GM03348 (cell line): ENCODE measurements at places on chromosomes 11 and 22.

- no peak for DNase-seq
These were observed 42.6 kb downstream of the SLN start for GRCh38 chr11:107669191-107669740.

DNA sequence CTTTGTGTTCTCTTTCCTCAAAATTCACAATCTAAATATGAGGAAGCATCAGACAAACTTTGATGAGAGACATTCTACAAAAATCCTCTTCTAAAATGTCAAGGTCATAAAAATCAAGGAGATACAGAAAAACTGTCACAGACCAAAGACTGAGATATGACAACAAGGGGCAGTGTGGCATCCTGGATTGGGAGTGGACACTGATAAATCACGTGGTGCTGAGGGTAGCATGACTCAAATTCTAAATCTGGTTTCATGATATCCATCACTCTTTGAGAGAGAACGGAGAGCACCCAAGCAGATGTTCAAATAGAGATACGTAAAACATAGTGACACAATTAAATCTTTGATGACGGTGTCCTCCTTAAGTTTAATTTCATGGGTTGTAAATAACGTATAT, 13.0 kb upstream of the CARD18 start:
- DNase-seq, result no peak

DNA sequence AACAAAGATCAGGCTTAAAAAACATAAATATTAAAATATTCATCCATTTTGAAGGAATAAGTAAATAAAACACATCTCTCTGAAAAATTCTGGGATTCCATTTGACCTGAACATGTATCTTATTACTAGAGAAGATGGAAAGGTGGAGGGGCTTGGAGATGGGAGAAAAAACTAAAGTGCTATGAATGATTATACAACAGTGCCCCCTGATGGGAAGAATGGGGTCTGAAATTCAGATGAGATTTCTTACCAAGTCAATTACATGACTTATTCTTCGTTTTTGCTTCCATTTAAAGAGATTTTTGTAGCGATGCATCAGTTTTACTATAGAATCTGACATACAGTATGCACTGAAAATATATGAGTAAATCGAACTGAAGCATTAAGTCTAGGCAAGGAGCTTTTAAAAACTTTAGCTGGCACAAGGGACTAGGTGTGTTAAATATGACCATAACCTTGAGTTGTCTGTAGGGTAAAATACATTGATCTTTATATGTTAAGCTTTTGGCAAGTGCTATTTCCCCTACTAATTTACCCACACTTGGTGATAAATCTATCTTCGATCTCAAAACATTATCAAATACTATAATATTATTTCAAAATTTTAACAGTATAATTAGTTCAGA, 718.8 kb downstream of the CNTN5 start:
- peak; percentile 52 for DNase-seq

GRCh38 chr22:35887296-35887875, 141.2 kb downstream of the RBFOX2 start:
- DNase-seq, result no peak

GRCh38 chr11:47911149-47911548, 63.0 kb upstream of the NUP160 start:
- DNase-seq, result no peak

GRCh38 chr11:118117790-118118601, 31.2 kb upstream of the SMIM35 start:
- DNase-seq, result no peak

- DNase-seq, result no peak
These were observed 194.9 kb downstream of the SWAP70 start for GRCh38 chr11:9858822-9859221.

- DNase-seq, result no peak
These were observed 55.9 kb downstream of the SPON1 start for GRCh38 chr11:14018441-14018840.

DNA sequence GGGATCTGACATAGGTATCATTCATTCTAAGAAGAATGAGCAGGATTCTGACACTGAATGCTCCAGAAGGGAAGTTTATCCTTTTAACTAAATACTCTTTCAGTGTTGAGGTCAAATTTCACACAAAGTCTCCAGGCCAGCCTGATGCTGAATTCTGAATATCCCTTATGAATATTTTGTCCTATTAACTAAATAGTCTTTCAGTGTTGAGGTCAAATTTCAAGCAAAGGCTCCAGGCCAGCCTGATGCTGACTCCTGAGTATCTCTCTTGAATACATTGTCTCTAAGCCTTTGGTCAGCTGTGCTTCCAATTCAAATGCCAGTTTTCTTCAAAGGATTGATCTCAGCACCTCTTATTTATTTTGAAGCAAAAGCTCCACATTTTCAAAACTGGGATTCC, 676.8 kb downstream of the NTM start:
- no peak for DNase-seq

- no peak for DNase-seq
These were observed 7.4 kb downstream of the ZP1 start for GRCh38 chr11:60874421-60875365.

GRCh38 chr11:7604331-7604955, 68.9 kb downstream of the CYB5R2 start:
- DNase-seq, result no peak

DNA sequence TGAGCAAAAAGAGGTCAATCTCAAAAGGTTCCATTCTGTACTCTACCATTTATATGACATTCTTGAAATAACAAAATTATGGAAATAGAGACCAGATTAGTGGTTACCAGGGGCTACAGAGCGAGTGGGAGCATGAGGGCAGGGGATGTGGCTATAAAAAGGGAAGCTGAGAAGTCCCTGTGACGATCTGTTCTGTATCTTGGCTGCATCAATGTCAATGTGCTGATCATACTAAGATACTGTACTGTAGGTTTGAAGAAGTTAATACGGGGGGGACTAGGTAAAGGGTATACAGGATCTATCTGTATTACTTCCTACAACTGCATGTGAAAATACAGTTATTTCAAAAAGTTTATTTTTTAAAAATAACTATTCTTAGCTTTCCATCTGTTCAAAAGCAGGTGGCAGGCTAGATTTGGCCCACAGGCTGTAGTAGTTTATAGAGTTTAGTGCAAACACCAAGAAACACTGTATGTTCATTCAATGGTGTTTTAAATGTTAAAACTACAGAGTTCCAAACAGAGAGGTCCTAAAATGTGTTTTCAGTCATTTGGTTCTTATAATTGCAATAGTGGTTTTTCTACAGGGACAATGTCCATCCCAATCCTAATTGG, 78.2 kb downstream of the SMCO4 start:
- no peak for DNase-seq

DNA sequence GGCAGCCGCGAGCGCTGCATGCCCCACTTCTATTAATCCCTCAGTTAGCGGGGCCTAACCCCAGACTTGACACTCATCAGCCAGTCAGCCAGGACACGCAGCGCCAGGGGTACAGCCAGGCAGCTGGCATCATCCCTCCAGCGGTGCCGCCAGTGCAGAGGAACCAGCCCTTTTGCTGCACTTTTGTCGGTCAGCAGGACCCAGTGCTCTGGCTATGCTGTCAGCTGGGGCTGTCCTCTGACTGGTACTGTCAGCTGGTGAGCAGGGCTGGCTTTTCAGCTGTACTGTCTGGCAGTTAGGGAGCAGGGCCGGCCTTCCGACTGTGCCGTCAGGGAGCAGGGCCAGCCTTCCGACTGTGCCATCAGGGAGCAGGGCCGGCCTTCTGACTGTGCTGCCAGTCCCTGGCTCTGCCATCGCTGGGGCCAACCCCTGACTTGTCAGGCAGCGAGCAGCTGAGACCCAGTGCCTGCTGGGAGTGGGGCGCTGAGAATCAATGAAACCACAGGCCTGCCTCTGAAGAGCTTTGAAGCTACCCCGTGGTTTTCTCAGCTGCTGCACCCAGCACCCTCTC, 115.4 kb downstream of the KIAA1671 start:
- no peak for DNase-seq

- peak; percentile 47 for DNase-seq
These were observed 11.4 kb downstream of the ETS1 start for GRCh38 chr11:128575961-128576350.

DNA sequence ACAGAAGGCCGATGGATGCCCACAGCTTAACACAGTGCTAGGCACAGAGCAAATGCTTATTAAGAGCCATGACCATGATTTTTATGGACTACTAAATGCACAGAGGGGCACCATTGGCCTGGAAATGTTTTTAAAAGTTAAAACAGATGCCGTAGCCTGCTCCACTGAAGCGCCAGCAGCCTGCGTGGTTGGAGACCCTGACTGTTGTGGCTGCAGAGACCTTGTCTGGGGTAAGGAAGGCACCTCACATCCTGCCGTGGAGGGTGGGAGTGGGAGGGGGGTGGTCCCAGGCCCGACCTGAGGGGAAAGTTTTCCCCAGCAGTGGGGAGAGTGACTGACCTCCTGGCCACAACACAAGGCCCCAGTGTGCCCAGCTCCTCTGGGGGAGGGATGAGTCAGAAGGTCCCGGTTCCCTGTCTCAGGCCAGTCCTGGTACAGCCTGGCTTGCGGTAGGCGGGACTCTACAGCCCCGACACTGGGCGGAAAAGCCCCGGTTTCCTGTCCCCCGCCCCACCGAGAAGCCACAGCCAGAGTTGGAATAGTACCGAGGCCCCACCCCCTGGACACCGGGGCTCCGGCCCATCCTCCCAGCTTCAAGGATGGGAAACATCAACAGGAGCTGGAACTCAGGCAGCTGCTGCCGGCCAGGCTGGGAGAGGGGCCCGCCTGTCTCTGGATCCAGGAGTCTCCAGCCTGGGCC, 7.0 kb downstream of the CHST1 start:
- DNase-seq, result peak; percentile 51

GRCh38 chr22:47620391-47620790, 857.9 kb downstream of the TBC1D22A start:
- DNase-seq, result no peak

- DNase-seq, result no peak
These were observed 4.3 kb upstream of the EXPH5 start for GRCh38 chr11:108597736-108598355.

GRCh38 chr11:30594646-30595411, 8.7 kb upstream of the MPPED2 start:
- DNase-seq, result no peak

DNA sequence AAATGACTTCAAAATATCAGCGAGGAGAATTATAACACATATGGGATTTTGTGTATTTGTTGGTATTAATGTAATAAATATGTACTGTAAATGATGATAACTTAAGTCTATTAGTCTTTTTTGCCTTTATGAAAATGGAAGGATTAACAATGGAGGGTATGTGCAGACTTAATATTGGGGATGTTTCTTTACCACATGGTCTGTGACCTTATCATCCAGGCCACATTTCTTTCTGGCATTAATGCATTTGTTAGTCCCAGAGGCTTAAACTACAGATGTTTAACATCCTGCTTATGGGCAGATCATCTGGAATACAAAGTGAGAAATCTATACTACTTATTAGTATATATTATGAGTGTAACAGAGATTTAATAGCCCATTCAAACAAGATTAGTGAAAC, 64.6 kb downstream of the SOX6 start:
- DNase-seq, result no peak

GRCh38 chr11:92504004-92504403, 279.4 kb downstream of the FAT3 start:
- DNase-seq, result no peak

DNA sequence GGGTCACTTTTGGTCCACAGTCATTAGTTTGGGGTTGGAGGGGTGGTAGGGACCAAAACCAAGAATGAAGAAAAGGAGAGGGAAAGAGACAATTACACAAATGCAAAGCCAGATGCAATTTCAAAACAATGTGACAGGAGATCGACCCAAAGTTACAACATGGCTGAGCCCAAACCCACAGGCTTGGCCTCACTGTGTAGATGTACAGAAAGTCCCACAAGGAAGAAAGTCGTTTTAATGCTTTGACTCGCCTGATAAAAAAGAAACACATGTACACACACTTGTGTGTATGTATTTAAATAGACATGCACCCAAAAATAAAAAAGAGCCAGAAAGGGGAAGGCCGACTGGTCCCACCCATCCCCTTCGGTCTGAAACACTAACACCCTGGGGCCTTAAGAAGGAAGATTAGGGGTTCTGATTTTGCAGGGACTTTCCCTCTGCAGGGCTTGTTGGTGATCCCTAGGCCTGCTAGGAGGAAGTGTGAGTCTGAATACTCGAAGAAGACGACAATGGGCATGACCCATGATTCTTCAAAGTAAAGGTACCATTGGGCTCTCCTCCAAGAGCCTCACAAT, 104.1 kb downstream of the ETS1 start:
- no peak for DNase-seq

DNA sequence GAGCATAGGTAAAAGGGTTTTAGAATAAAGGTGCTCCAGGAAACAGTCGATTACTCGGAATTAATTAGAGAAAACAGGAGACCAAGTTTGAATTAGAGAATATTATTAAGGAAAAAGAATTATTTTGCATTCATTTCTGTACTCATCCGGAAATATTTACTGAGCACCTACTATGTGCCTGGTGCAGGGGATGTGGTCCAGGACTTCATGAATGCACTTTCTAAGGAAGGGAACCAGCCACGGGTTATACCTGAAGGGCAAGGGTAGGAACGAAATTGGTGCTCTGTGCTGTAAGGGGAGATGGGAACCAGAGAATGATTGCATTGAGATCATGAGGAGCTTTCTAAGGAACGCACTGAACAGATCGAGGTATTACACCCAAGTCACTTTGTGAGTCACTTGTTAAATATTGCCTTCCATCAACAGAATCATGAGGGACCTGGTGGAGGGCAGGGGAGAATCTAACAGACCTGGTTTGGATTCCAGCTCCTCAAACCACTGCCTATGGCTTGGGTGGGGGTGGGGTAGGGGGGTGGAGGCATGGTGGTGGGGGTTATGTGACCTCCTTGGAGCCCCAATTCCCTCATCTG, 40.9 kb downstream of the C11orf96 start:
- no peak for DNase-seq

GRCh38 chr11:3838504-3838903, 2.3 kb downstream of the RHOG start:
- DNase-seq, result no peak

DNA sequence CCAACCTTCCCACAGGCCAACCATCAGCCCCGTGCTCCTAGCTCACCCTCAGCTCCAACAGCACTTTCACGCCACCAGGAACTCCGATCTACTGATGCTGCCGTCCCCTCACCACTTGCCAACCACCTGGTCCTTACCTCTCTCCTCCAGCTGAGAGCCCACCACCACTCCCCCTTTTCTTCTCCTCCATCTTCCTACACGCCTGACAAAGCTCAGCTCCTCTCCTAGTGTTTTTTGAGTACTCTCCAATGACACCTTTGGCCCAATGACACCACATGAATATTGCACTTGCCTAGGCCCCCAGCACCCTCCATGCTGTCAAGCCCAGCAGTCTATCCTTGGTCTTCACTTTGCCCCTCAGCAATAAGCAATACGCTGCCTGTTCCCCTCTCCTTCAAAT, 30.7 kb downstream of the HIRA start:
- no peak for DNase-seq

DNA sequence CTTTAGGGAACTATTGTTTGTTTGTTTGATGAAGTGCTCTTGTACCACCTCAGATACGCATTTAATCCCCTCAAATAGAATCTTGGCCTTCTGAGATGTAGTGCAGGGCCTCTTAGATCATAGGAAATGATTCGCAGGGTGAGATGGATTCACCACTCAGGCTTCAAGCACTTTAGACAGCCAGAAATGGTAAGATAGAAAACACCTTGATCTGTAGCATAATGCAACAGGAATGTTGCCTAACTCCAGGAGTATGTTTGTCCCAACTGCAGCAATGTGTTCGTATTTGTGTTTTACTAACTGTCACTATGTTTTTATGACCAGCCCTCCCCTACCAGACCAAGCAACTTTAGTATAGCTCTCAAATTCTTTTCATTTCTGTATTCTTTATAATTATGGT, 761.2 kb downstream of the NELL1 start:
- DNase-seq, result no peak

- no peak for DNase-seq
These were observed 15.8 kb upstream of the OMP start for GRCh38 chr11:77086521-77087472.
